ENCODE measurements at places on chromosomes 11 and 22. TPM values are rescaled to one million over a fixed set of nuclear protein-coding genes. Genes with fewer than 3 reads are reported as not detected.
A peak's percentile ranks its signal among the peaks of the same experiment; 100 is the strongest.

Gene APOBEC3B
- total RNA-seq, result not detected

GRCh38 chr22:46002757-46003270, 25.9 kb upstream of the WNT7B start:
- peaks cover 20% of the 10 kb centered on the region for H3K4me1 ChIP-seq
- H3K27me3 ChIP-seq, result no peaks in the 10 kb centered on the region
- no peak overlapping the region for H3K4me3 ChIP-seq
- no peaks in the 10 kb centered on the region for H3K36me3 ChIP-seq
- no peak for DNase-seq

Gene C11orf87
- not detected for total RNA-seq

DNA sequence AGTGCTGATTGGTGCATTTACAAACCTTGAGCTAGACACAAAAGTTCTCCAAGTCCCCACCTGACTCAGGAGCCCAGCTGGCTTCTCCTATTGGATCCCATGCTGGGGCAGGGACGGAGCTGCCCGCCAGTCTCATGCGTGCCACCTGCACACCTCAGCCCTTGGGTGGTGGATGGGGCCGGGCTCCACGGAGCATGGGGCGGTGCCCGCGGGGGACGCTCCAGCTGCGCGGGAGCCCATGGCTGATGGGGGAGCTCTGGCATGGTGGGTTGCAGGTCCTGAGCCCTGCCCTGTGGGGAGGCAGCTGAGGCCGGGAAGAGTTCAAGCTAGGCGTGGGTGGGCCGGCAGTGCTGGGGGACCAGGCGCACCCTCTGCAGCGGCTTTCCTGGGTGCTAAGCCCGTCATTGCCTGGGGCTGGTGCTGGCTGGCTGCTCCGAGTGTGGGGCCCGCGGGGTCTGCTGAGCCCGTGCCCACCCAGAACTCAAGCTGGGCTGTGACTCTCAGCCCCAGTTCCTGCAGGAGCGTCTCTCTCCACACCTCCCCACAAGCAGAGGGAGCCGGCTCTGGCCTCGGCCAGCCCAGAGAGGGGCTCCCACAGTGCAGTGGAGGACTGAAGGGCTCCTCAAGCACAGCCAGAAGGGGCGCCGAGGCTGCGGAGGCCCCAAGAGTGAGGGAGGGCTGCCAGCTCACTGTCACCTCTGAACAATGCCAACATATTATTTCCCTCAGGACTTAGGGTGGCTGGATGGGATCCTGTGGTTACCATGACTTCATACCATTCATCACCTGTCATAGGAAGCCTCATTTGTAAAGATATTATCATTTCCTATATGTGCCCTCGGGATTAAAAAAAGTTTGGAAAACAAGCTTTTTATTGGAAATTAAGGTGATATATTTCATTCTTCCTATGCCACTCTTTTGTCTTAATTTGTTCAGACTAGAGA, 688.7 kb downstream of the ETS1 start:
- no peaks in the 10 kb centered on the region for H3K27me3 ChIP-seq
- no peak overlapping the region for H3K27ac ChIP-seq
- H3K36me3 ChIP-seq, result no peaks in the 10 kb centered on the region
- DNase-seq, result no peak
- no peak overlapping the region for H3K4me3 ChIP-seq

DNA sequence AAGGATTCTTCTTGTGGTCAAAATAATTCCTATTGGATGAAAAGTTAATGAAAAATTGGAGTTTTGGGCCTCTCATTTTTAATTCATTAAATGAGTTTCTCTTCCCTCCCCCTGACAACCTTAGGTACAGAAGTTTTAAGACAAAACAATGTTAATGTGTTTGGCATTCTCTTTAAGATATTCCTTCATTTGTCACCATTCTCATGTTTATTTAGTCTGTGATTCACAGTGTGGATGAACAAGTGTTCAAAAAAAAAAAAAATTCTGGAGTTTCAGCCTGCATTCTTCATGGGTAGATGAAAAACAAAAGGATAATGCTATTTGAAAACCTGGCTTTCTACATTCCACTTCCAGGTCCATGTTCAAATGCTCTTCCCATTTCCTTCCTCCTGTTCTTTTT, 172.6 kb upstream of the LUZP2 start:
- H3K27ac ChIP-seq, result no peak overlapping the region
- H3K4me3 ChIP-seq, result no peak overlapping the region
- H3K27me3 ChIP-seq, result no peaks in the 10 kb centered on the region
- no peaks in the 10 kb centered on the region for H3K4me1 ChIP-seq
- H3K36me3 ChIP-seq, result no peaks in the 10 kb centered on the region
- DNase-seq, result no peak

GRCh38 chr11:30825723-30826122, 239.6 kb upstream of the MPPED2 start:
- H3K27ac ChIP-seq, result no peak overlapping the region
- DNase-seq, result no peak
- peaks cover 35% of the 10 kb centered on the region for H3K4me1 ChIP-seq

GRCh38 chr11:78646564-78647185, 72.0 kb upstream of the NARS2 start:
- no peaks in the 10 kb centered on the region for H3K36me3 ChIP-seq
- no peak overlapping the region for H3K27ac ChIP-seq
- DNase-seq, result peak; percentile 78
- no peaks in the 10 kb centered on the region for H3K4me1 ChIP-seq

GRCh38 chr11:124724979-124725718, 14.6 kb upstream of the NRGN start:
- DNase-seq, result peak; percentile 17
- H3K27me3 ChIP-seq, result no peaks in the 10 kb centered on the region
- H3K27ac ChIP-seq, result peak overlapping the region; percentile 11
- no peak overlapping the region for H3K4me3 ChIP-seq
- no peaks in the 10 kb centered on the region for H3K36me3 ChIP-seq
- peaks cover 10% of the 10 kb centered on the region for H3K4me1 ChIP-seq

DNA sequence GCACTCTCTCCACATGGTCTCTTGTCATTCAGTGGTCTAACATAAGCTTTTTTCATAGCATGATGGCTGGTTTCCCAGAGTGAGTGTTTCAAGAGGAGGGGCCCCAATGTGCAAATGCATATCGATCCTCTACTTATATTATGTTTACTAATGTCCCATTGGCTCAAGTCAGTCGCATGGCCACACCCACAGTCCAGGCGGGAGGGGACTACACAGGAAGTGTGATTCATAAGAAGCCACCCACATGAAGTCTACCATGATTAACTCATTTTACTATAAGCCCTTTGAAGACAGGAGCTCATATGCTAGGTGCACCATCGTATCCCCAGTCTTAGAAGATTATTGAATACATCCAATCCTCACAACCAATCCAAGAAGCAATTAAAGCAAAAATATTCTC, 89.5 kb upstream of the ISX start:
- DNase-seq, result no peak
- no peak overlapping the region for H3K27ac ChIP-seq
- H3K36me3 ChIP-seq, result no peaks in the 10 kb centered on the region
- no peaks in the 10 kb centered on the region for H3K27me3 ChIP-seq
- H3K4me1 ChIP-seq, result no peaks in the 10 kb centered on the region

DNA sequence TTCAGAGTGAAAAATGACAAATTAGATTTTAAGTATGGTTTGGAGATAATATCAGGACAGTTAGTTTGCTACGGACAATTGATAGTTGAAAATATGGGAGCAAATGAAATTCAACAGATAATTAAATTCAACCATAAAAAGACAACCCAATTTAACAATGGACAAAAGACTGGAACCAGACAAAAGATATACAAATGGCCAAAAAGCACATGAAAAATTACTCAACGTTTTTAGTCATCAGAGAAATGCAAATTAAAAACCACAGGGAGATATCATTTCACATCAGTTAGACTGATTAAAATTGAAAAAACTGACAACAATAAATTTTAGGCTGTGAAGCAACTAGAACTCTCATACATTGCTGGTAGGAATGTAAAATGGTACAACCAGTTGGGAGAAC, 27.2 kb downstream of the SIK2 start:
- peaks cover 59% of the 10 kb centered on the region for H3K4me1 ChIP-seq
- no peak overlapping the region for H3K4me3 ChIP-seq
- H3K27ac ChIP-seq, result no peak overlapping the region
- no peaks in the 10 kb centered on the region for H3K27me3 ChIP-seq
- no peak for DNase-seq
- peaks cover 3% of the 10 kb centered on the region for H3K36me3 ChIP-seq

DNA sequence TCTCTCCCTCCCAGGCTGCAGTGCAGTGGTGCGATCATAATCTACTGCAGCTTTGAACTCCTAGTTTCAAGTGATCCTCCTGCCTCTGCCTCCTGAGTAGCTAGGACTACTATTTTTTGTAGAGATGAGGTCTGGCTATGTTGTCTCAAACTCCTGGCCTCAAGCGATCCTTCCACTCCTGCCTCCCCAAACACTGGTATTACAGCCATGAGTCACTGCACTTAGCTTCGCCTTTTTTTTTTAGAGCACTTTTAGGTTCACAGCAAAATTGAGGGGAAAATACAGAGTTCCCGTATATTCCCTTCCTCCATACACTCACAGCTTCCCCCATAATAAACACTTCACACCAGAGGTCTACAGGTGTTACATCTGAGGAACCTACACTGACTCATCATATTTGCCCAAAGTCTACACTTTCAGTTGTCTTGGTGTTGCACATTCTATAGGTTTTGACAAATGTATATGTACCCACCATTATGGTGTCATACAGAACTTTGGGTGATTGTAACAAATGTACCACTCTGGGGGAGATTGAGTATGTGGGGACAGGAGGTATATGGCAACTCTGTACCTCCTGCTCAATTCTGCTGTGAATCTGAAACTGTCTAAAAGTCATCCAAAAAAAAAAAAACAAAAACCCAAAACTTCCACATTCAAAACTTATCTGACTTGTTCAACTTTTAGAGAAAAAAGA, 11.3 kb upstream of the SLC37A4 start:
- no peak overlapping the region for H3K4me3 ChIP-seq
- no peaks in the 10 kb centered on the region for H3K4me1 ChIP-seq
- H3K27me3 ChIP-seq, result no peaks in the 10 kb centered on the region
- no peaks in the 10 kb centered on the region for H3K36me3 ChIP-seq
- no peak for DNase-seq

GRCh38 chr11:117497206-117497951, 169.7 kb downstream of the CEP164 start:
- no peaks in the 10 kb centered on the region for H3K4me1 ChIP-seq
- no peak overlapping the region for H3K27ac ChIP-seq
- no peak for DNase-seq

GRCh38 chr11:118226781-118227180, 2.0 kb upstream of the JAML start:
- H3K36me3 ChIP-seq, result no peaks in the 10 kb centered on the region
- no peaks in the 10 kb centered on the region for H3K4me1 ChIP-seq
- H3K4me3 ChIP-seq, result no peak overlapping the region
- H3K27ac ChIP-seq, result no peak overlapping the region
- H3K27me3 ChIP-seq, result no peaks in the 10 kb centered on the region
- DNase-seq, result no peak

DNA sequence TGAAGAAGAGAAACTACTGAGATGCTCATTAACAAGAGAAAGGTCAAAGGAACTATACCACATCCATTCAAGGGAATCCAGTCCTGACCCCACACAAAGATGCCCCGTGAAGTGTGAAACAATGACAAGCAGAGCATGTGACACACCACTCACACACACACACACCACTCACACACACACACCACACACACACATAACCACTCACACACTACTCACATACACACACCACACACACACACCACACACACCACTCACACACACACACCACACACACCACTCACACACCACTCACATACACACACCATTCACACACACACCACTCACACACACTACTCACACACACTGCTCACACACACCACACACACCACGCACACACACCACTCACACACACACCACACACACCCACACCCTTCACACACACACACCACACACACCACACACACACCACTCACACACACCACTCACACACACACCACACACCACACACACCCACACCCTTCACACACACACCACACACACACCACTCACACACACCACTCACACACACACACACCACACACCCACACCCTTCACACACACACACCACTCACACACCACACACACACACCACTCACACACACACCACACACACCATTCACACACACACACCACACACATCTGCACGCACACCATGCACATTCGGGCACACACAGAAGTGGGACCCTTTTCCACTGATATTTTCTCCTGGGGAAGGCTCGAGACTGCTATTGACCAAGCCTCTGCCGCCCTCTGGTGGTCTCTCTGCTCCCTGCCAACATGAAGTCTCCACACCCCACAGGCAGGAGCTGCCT, 32.0 kb upstream of the COMT start:
- H3K27ac ChIP-seq, result no peak overlapping the region
- H3K36me3 ChIP-seq, result no peaks in the 10 kb centered on the region
- no peak overlapping the region for H3K4me3 ChIP-seq
- no peaks in the 10 kb centered on the region for H3K27me3 ChIP-seq
- peak; percentile 85 for DNase-seq
- H3K4me1 ChIP-seq, result no peaks in the 10 kb centered on the region

DNA sequence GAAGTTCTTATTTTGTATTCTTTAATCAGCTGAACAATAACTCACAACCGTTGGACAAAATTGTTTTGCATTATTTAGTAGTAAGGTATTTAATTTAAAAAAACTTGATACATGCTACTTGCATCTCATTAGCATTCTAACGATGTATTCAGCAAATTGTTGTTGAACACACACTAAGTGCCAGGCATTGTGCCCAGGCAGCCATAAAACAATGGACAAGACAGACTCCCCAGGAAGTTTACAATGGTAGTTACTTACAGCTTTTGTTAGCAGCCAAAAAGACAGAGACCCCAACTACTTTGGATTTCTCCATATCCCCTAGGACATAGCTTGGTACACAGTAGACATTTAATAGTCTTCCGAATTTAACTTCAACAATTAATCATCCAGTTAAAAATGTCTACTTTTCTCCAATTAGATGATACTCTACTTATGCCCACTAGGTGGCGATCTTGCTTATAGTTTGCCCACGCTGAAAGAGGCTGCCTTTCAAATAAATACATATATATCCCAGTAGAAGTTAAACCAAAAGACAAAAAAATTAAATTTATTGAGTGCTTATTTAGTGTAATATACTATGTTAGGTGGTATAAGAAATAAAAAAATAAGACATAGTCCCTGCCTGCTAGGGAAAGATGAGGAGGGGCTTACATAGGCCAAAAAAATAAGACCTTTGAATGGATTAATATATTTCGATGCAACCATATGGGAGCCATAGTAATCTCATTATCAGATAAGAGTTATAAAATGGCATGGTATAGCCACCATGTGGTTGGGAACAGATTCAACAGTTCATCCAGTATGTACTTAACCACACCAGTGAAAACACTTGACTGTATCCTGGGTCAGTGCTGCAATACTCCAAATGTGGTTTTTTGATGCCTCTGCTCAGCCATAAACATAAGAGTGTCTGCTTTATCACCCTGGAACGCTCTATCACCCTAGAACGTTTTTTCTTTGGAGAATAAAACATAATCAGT, 2.0 kb upstream of the FJX1 start:
- H3K4me1 ChIP-seq, result peaks cover 32% of the 10 kb centered on the region
- peak overlapping the region; percentile 79 for H3K27ac ChIP-seq
- peak; percentile 37 for DNase-seq
- H3K4me3 ChIP-seq, result no peak overlapping the region

All from body of pancreas (tissue), 4 donors.